ENCODE measurements at places on chromosomes 4 and X.
A peak's percentile ranks its signal among the peaks of the same experiment; 100 is the strongest.

DNA sequence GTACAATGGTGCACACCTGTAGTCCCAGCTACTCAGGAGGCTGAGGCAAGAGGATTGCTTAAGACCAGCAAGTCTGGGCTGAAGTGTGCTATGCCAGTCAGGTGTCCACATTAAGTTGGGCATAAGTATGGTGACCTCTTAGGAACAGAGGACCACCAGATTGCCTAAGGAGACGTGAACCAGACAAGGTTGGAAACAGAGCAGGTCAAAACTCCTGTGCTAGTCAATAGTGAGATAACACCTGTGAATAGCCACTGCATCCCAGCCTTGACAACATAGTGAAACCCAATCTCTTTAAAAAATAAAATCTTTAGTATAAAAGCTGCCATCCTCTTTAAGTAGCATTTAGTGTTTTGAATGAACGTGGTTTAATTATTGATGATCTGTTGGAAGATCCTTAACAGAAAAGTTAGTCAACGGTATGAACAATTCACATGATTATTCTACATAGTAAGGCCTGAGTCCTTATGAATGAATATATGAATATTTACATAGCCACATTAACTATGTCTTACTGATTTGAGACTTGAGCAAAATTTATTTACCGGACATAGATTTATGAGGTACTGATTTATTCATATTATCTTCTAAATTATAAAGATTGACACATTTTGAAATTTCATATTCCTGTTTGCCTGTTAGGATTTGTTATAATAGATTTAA is 63.2 kb downstream of the UBE2K start:
- DNase-seq, result no peak

DNA sequence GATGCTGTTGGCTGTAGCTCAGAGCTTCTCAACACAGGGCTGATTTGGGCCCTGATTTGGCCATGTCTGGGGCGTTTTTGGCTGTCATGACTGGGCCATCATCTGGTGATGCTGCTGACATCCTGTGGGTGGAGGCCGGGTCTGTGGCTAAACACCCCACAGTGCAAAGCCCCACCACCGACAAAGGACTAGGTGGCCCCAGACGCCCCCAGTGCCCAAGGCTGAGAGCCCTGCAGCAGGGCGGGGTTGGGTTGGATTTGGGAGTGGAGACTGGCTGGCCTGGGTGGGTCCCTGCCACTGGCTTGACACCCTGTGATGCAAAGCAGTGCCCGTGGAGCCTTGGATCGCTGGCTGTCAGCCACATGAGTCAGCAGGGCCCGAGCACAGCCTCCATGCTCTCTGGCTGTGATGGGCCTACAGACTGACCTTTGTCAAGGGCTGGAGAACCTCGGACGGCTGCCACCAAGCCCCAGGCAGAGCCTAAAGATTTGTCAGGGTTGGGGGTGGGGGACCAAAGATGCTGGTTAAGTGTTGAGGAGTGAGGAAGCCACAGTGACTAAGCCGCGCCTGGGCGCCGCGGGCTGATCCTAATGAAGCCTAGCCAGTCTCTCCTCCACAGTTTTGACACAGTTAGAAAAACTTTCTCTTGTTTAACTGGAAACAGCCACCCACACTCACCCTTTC is 28.3 kb downstream of the CYTL1 start:
- DNase-seq, result no peak

DNA sequence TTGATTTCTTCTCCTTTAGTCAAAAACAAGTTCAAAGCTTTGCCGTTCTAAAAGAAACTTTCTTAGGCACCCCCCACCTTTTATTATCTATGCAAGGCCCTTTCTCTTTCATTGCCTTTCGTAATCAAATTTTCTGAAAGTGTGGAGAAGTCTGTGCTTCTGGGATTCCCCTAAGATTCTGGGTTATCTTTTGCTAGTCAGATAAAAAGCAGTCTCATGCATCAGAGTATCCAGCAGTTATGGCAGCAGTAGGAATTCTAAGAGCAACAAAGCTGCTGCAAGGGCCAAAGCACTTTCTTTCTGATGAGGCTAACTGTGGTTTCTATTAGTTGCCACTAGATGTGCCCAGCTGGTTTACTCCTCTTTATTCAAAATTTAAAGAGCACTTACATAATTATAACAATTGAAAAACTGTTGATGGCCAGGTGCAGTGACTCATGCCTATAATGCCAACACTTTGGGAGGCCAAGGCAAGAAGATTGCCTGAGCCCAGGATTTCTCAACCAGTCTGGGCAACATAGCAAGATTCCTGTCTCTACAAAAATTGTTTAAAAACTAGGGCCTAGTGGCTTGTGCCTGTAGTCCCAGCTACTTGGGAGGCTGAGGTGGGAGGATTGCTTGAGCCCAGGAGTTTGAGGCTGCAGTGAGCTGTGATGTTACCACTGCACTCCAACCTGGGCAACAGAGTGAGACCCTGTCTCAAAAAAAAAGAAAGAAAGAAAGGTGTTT is 296.2 kb downstream of the PAPSS1 start:
- no peak for DNase-seq

DNA sequence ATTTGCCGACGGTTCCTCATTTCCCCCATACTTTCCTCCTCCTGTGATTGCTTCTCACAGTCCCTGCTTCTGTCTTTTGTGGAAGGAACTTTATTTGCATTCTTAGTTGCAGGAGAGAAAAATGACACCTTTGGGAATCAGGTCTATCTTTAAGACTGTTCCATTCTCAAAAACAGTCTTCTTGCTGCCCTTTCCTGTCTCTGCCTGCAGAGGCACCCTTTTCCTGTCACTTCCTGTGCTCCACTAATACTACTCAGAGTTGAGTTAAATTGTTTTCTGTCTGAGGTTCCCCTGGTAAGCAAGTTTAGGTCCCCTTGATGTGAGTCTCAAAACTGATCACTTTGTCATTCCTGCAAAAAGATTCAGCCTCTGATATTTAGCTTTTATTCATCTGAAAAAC is 208.8 kb upstream of the CLNK start:
- DNase-seq, result no peak

DNA sequence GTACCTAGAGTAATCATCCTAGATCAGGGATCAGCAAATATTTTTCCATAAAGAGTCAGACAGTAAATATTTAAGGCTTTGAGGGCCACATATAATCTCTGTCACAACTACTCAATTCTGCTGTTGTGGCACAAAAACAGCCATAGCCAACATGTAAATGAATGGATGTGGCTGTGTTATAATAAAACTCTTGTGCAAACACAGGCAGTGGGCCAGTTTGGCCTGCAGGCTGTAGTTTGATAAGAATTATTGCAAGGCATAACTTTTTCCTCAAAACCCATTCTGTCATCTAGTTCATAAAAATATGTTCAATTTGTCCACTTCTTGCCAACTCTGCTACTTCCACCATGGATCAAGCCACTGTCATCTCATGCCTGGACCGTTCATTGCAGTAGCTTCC is 39.4 kb upstream of the SHROOM4 start:
- no peak for DNase-seq

DNA sequence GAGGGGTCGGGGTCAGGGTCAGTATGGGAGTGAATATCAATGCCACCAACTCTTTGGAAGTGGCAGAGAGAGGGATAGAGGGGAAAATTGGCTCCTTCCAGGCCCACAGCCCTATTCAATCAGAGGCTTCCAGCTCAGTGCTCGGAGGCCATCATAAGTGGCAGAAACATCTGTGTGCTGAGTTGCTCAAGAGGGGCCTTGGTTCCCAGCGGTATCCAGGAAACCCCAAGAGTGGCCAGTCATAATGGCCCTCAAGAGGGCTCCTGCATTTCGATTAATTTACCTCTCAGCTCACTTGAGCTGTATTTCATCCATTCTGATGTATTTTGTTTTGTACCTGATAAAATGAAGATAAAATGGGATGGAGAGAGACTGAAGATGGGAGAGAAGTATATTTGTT is 154.3 kb upstream of the EOLA2 start:
- DNase-seq, result no peak

GRCh38 chrX:13283950-13284546 is 35.8 kb downstream of the ATXN3L start:
- DNase-seq, result no peak

GRCh38 chr4:134601706-134602105 is 400.1 kb upstream of the PABPC4L start:
- DNase-seq, result no peak

DNA sequence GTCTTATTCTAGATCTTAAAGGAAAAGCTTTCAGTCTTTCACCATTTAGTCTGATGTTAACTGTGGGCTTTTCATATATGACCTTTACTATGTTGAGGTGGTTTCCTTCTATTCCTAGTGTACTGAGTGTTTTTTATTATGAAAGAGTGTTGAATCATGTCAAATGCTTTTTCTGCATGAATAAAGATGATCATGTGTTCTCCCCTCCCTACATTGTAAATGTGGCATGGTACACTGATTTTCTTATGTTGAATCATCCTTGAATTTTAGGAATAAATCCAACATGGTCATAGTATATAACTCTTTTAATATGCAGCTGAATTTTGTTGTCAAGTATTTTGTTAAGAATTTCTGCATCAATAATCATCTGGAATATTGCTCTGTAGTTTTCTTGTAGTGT is 4.3 kb downstream of the CLGN start:
- no peak for DNase-seq

DNA sequence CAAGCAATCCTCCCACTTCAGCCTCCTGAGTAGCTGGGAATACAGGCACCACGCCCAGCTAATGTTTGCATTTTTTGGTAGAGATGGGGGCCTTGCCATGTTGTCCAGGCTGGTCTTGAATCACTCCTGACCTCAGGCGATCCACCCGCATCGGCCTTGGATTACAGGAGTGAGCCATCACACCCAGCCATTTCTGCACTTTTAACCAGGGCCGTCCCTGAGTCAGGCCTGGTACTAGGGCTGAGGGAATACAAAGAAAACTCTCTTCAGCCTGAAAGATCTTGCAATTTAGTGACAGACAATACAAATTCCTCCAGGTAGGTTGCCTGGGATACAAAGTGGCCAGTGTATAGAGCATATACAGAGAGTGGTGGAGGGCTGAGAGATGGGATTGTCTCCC is 65.8 kb downstream of the BCOR start:
- DNase-seq, result no peak

- no peak for DNase-seq
Measured at GRCh38 chr4:31896349-31896748, 1176.2 kb downstream of the PCDH7 start.

- DNase-seq, result peak; percentile 13
Measured at GRCh38 chr4:7199771-7200441, 7.6 kb downstream of the SORCS2 start.

DNA sequence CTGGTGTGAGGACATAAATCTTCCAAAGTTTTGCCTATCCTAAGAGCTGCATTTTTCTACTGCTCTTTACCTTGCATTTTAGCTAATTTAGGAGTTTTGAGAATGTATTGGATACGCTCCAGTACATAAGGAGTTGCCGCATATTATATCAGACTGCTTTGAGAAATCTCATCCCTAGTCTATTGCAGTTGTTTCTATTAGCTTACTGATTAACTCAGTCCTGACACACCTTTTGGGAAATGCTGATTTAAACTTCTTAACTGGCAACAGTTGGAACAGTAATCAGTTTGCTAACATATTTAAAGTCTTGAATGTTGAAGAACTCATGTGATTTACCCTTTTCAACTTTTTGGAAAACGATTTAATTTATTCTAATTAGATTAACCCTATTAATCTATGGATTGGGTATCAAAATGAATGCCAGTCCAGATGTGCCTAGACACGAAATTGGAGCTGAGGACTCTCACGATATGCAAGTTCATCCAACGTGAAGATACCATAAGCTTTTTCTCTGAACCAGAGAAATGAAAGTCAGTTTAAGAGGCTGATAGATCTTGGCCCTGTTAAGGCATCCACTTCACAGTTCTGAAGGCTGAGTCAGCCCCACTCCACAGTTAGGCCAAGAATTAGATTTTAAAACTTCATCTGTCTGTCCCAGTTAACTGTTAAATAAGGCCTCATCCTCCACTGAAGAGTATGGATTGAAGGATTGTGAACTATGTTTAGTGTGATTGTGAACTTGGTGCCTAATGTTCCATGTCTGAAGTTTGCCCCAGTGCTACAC is 90.0 kb downstream of the MAOA start:
- no peak for DNase-seq

DNA sequence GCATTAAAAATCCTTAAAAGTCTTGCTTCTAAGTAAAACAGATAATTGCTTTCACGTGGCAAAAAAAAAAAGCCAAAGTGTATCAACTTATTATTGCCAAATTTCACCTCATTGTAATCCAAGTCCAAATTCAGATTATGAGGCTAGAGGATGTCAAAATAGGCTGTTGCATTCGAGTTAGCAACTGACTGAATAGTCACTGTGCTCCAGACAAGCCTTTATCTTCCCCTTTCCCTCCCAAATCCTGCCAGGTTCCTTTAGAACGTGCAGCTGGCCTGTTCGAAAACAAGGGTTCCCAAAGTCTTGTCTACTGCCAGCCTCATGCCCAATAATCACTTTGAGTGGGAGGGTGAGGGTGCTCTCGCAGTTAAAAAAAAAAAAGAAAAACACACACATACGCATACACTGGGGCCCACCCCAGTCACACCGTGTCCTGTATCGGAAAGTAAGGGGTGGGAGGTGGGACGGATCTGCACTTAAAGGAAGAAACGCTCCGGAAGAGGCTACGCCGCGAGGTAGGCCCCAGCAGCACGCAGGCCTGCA is 603 bp downstream of the MAD2L1 start:
- peak; percentile 38 for DNase-seq

- no peak for DNase-seq
Measured at GRCh38 chr4:32884198-32884597, 2164.0 kb downstream of the PCDH7 start.

DNA sequence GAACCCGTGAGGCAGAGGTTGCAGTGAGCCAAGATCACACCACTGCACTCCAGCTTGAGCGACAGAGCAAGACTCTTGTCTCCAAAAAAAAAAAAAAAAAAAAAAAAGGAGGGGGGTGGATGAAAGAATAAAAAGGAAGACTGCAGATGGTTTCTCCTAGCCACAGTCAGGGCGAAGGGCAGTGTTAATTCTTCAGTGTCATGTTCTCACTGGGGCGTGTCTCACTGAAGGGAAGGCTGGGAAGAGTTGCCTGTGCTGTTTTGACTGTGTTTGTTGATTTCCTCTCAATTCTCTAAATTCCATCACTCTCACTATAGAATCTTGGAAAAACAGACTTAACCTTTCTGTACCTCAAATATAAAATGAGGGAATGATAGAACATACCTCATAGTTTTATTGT is 71.6 kb upstream of the DHX15 start:
- no peak for DNase-seq

GRCh38 chr4:177051473-177052060 is 258.1 kb upstream of the NEIL3 start:
- no peak for DNase-seq

DNA sequence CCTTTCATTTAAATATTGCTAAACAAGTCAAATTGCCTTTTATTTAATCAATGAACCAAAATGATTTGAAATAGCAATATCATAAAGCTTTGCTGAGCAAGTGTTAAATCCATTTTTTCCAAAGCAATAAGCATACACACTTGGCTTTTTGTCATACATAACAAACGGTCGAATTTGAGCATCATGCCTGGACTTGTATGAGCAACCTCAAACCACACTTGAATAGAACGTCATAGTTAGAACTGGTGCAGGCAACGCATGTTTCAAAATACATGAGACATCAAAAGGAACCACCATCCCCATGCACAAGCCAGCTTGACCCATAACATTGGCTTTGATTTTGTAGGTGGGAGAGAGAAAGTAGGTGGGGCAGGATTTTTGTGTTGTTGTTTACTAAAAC is 812.3 kb upstream of the FRG1 start:
- DNase-seq, result no peak
